ENCODE measurements at places on chromosomes 6 and 20.

DNA sequence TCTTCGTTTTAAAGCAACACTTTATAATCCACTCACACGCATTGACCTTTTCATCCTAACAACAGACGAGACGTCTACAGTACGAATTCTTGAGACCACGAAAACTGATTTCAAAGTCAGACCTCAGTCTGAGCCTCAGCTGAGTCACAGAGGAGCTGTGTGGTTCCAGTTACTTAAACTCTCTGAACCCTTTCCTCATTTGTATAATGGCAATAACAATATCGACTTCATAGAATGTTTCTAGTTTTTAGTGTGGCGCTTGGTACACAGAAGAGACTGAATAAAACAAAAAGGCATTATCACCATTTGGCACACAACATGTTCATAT is 236.9 kb downstream of the ATXN1 start:
- DNase-seq: no peak

- DNase-seq: no peak
Observed at GRCh38 chr6:148426317-148426977, 83.8 kb downstream of the SASH1 start.

GRCh38 chr20:13101276-13101675 is 92.5 kb downstream of the SPTLC3 start:
- no peak for DNase-seq

- no peak for DNase-seq
Observed at GRCh38 chr6:41200901-41201763, at the start of gene TREML2. Gene TREML2, minus strand, starts transcription at chr6:41201149. Its CDS starts 141 bp downstream, at chr6:41201008.

- DNase-seq: no peak
Observed at GRCh38 chr6:50264995-50265571, 215.4 kb upstream of the DEFB112 start.

- no peak for DNase-seq
Observed at GRCh38 chr20:41032271-41032670, 3.6 kb downstream of the TOP1 start.

GRCh38 chr6:109308018-109308492 is 74.2 kb downstream of the CD164 start:
- no peak for DNase-seq

DNA sequence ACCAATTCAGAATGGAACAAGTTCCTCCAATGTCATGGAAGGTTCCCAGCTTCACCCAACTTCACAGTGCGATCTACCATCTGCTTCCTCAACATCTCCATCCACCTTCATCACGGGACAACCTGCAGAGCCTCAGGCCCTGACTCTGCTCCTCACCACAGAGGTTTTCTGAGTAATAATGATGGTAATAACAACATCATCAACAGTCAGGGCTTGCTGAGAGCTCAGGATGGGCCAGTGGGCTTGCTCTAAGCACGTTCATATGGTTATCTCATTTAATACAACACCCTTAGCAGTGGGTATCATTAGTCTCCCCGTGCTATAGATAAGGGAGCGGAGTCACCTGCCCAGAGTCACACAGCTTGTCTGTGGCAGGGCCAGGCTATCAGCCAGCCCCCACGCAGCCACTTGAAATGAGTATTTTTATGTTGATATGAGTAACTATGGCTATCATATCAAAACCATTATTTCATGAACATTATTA is 38.6 kb downstream of the PREX1 start:
- no peak for DNase-seq

DNA sequence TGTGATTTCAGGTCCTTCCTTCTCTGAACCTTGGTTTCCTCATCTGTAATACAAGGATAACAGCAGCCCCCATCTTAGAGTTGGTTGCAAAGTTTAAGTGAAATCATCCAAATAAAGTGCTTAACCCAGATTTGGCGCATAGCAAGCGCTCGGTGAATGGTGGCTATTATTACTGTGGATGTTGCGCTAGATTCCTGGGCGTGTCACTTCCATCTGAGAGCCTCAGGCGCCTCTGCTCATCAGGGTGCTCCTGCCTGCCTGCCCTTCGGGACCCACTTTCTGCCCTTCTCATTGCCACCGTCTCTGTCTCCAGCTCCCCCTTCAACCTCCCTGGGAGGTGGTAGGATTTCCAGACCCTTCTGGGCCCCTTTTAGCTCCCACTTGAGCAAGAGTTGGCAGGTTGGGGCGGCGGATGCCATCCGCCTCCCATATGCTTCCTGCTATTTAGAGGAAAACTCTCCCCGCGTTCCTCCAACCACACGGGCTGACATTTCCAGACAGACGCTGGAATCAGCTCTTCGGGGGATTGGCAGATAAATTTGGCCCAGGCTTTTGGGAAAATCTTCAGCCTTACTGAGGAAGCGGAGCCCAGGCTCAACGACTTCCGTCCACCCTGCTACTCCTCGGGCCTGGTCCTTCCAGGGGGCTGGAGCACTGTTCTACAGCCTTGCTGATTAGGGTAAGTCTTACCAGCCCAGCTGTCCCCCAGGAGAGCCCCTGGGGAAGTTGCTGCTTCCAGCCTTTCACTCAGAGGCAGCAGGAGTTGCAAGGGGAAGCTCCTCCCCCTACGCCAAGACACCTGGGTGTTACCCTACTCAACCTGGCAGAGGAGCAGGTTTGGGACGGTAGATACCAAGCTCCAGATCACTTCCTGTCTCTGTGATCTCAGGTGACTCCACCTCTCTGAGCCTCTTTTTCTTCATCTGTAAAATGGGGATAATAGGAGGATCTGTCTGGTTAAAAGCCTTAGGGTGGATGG is 71.5 kb downstream of the DLGAP4 start:
- DNase-seq: no peak

- DNase-seq: no peak
Observed at GRCh38 chr6:167578371-167578901, 248.3 kb upstream of the AFDN start.

DNA sequence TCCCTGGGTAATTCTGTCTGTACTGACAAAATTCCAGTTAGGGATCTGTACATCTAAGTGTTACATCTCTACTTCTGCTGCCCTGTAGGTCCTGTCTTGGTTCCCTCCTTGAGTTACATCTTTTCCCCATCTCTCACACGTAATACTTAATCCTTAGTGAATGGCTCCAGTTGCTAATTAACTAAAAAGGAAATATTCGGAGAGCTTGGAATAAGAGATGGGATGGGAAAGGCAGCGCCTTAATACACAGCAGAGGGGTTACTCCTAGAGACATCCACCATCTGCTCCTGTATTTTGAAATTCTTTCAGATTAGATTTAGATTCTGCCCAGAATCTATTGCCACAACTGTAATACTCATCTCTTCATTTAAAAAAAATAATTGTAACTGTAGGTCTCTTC is 384.0 kb downstream of the SAMD5 start:
- no peak for DNase-seq

- DNase-seq: no peak
Observed at GRCh38 chr6:39566456-39566855, 158.8 kb downstream of the KIF6 start.

DNA sequence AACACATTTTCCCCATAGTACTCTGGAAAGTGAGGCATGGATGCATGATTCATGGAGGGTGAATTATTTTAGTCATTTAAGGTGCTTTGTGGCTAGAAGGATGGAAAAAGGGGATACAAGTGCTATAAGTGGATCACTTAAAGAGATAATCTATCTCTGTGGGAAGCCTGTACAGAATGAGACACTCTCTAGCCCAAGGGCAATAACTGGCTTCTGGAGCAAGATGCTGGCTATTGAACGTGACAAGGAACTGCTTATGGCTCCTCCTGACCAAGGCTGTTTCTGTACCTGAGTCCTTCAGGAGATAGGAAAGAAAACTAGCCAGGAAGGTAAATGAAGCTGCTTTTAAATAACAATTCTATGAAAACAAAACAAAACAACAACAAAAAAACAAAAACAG is 590.7 kb downstream of the EYS start:
- no peak for DNase-seq

DNA sequence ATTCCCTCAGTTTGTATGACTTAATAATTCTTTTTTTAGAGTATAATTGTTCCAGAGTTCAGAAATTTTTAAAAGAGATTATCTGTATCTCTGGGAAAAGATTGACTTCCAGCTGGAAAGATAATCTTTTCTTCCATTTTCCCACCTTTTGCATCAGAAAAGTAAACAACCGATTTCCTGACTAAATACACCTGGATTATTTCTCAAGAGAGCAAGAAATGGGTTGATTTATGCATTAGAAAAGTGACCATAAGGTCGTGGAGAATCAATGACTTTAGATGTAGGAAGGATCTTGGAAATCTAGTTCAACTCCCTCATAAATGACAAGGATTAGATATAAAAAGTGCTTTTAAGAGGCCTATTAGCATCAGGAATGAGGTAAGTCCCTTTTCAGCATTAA is 79.9 kb downstream of the SGK1 start:
- DNase-seq: no peak

DNA sequence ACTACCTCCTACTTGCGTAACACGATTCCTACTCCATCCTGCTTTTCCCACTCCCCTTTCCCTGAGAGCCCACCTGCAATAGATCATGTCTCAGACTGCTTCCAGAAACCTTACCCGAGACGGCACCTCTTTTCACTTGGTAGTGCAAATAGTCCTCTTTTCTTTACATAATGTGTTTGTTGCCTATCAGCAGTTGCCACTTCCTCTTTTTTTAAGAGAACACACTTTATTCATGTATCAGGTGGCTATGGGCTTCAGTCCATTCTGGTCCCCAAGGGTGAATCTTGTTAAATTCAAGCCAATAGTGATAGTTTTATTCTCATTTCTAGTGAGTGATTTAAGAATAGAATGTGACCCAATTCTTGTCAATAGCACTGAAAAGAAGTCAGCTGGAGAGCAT is 57.7 kb upstream of the FERMT1 start:
- no peak for DNase-seq

DNA sequence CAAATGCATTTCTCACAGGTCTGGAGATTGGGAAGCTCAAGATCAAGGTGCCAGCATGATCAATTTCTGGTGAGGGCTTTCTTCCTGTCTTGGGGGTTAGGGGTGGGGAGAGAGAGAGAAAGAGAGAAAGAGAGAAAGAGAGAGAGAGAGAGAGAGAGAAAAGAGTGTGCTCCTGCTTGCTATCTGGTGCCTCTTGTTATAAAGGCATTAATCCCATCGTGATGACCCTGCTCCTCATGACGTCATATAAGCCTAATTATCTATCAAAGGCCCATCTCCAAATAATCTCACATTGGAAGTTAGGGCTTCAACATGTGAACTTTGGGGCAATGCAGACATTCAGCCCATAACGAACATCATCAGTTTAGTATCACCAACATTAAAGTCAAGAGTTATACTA is 114.8 kb downstream of the EYA4 start:
- DNase-seq: no peak

- no peak for DNase-seq
Observed at GRCh38 chr6:152386131-152386530, 251.0 kb downstream of the SYNE1 start.

GRCh38 chr20:63140514-63141433 is 75.2 kb downstream of the YTHDF1 start:
- DNase-seq: no peak

DNA sequence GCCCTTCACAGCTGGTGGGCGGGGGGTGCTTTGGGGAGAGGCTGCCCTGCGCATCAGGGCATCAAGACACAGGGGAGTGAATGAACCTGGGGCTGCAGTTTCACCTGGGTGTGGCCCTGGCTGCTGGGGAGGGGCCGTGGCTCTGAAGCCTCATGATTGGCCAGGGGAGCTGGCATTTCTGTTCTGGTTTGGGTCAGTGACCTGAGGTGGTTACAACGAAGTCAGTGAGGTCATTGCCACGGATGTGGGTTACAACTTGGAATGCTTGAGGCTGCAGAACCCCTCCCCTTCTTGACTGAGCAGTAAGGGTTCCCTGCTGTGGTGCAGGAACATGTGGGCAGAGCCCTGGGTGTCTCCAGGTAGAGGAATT is 3.0 kb downstream of the TCEA2 start:
- DNase-seq: no peak

DNA sequence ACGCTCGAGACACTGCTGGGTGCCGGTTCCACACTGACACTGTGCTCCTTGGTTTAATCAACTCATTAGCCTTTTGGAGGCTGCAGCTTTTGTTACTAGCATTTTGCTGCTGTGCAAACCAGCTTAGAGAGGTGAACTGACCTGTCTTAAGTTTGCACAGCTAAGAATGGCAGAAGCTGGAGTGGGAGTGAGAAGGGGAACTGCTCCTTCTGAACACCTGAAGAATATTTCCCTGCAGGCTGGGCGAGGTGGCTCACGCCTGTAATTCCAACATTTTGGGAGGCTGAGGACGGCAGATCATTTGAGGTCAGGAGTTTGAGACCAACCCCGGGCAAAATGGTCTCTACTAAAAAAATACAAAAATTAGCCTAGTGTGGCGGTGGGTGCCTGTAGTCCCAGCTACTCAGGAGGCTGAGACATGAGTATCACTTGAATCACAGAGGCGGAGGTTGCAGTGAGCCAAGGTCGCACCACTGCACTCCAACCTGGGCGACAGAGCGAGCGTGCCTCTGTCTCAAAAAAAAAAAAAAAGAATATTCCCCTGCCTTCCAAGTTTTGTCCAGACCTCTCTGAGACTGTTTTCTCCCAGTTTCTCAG is 5.0 kb downstream of the CEBPB start:
- DNase-seq: no peak

DNA sequence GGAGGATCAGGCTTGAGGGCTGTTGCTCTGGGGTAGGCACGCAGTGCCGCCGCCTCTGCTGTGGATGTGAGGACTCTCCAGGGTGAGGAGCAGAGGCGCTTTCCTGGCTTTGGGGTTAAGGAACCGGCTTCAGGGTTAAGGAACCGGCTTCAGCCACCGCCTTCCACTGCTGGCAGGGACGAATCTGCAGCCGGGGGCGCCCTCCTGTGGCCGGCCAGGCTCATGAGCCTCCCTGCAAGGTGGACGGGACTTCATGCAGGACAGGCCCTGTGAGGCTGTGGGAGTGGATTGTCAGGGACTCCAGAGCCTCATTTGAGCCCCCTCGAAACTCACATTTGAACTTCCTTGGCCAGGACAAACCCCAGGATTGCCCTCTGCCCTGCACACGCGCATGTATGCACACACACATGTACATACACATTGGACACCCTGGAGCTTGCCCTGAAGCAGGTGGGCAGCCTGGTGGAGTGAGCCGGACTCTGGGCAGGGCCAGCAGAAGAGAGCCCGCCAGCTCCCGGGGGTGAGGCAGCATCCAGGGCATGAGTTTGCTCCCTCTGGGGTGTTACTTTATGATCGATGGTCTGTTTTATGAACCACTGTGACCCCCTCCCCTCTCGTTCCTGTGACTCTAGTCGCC is 146.9 kb downstream of the PHACTR3 start:
- DNase-seq: peak; percentile 80

- DNase-seq: no peak
Observed at GRCh38 chr6:7991536-7991935, 72.7 kb downstream of the BLOC1S5 start.

- no peak for DNase-seq
Observed at GRCh38 chr6:113686049-113686448, 171.1 kb upstream of the MARCKS start.

- DNase-seq: no peak
Observed at GRCh38 chr20:40679184-40679583, 9.9 kb downstream of the MAFB start.

DNA sequence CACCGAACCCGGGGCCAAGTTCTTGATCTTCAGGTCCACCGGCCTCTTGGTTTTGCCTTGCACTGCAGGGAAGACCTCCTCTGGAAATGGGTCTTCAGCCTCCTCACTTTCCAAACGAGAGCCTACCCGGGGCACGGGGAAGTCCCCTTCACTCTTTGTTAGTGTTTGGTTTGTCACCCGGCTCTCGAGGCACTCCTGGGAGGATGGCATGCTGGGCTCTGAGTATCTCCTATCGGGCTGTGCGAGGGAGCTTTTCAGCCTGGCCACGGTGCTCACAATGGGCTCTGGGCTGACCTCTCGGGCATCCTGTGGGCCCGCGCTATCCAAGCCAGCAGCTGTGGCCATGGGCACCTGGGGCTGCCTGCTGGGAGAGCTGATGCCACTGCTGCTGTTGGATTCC is 8.1 kb downstream of the TAGAP start:
- no peak for DNase-seq
